ENCODE measurements at places on chromosomes 5 and 9. TPM values are rescaled to one million over a fixed set of nuclear protein-coding genes. Genes with fewer than 3 reads are reported as not detected.
A peak's percentile ranks its signal among the peaks of the same experiment; 100 is the strongest.

Gene PHYKPL
- 60.3 TPM for total RNA-seq

Gene FOXD4L4
- total RNA-seq: not detected

Gene SLC1A3
- total RNA-seq: 0.87 TPM

Gene FBXL7
- total RNA-seq: 1.6 TPM

Gene CDH9
- not detected for total RNA-seq

Gene SLC6A7
- total RNA-seq: not detected

Gene FCN1
- 0.32 TPM for total RNA-seq

Gene SLC45A2
- not detected for total RNA-seq

Gene ALG2
- total RNA-seq: 30.6 TPM

- no peak for DNase-seq
Observed at GRCh38 chr5:135375040-135375793, 23.8 kb downstream of the MACROH2A1 start.

GRCh38 chr5:163503106-163504078, 2.0 kb upstream of the MAT2B start:
- DNase-seq: no peak

- DNase-seq: peak; percentile 36
Observed at GRCh38 chr5:129852747-129853352, 51.4 kb upstream of the CHSY3 start.

GRCh38 chr5:2169430-2169808, 286.7 kb upstream of the IRX4 start:
- DNase-seq: no peak

DNA sequence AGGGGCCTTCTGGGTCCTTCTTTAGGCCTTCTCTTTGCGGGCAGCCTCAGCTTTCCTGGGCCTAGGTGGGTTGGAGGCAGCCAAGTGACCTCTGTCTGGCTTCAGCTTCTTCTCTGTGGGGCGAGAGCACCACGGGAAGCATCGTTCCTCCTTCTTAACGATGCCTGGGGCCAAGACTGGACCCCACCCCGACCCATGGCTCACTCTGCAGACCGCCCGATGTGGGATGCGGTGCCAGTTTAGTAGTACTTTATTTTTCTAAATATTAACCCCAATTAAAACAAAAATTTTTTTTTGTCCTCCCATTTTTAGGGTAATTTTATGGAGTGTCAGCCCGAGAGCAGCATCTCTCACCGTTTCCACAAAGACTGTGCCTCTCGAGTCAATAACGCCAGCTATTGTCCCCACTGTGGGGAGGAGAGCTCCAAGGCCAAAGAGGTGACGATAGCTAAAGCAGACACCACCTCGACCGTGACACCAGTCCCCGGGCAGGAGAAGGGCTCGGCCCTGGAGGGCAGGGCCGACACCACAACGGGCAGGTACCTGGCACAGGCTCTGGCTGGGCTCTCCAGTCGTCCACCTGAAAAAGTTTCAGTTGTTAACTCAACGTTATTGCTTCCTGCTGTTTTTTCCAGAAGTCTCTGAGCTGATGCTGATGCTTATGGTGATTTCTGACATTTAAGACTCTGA, 101.1 kb upstream of the CACNA1B start:
- DNase-seq: no peak

GRCh38 chr5:157541447-157542118, 34.0 kb downstream of the ADAM19 start:
- no peak for DNase-seq

DNA sequence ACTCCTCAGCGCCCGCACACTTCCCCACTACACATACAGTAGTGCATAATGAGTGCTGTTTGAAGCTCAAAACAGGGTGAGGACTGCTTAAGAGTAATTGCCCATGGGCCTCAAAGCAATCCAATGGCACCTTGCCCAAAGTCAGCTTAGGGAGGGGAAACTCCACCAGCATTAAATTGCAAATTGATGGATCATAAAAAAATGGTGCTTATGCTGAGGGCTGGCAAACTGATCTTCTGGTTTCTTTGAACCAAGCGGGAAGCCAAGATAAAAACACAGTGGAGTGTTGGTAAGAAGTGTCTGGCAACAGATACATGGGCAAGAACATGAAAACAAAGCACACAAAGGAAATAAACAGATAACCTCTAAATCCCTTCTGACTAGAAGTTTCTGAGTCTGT, 28.0 kb downstream of the TLE1 start:
- no peak for DNase-seq

- DNase-seq: no peak
Observed at GRCh38 chr9:37040508-37041127, 6.5 kb upstream of the PAX5 start.

DNA sequence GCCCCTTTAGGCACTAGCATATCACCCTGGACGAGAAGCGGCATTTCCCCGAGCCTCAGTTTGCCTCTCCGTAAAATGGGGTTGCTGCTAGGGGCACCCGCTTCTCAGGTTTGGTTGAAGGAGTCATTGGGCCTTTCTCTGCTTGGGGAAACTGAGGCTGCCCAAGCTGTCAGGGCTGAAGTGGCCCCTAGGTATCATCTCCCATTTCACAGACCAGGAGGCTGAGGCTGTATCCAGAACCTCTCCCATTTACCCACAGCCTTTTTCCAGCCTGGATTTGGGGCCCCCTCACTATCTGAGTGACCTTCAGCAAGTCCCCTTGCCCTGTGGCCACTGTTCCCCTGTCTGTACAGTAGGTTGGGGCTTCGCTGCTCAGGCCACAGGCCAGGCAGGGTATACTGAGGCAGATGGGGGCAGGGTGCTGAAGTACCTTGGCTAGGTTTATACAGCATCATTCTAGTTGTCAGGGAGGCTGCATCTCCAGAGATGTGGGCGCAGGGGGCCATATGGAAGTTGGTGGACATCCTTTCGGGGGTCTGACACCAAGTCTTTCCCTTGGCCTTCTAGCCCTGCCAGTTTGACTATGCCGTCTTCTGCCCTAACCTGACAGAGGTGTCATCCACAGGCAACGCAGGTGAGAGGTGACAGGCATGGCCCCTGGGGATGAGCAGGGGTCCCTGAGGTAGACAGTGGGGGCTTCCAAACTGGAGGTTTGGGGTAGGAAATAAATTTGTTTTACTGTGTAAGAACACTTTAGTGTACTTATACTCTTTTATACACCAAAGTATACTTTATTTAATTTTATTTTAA, 7.9 kb downstream of the FPGS start:
- no peak for DNase-seq

DNA sequence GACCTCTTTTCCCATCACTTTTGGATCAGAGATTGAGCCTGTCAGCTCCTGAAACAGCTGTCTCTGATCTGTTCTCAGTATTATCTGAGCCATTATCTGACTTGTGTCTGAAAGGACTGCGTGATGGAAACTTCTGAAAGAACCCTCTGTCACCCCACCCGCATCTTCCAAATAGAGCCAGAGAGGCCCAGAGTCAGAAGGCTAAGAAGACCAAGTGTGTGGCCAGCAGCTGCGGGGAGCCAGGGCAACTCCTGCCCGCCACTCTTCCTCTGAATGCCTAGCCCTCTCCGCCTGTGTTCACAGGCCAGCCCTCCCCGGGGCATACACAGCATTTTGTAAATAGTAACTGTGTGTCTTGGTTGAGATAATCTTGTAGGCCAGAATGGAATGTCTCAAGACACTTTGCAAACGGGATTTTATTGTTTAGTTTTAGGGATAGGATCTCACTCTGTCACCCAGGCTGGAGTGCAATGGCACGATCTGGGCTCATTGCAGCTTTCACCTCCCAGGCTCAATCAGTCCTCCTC, 92.7 kb downstream of the AOPEP start:
- DNase-seq: no peak

- DNase-seq: no peak
Observed at GRCh38 chr9:27683181-27683580, 109.9 kb upstream of the C9orf72 start.

- no peak for DNase-seq
Observed at GRCh38 chr5:78002690-78003089, 226.6 kb upstream of the TBCA start.

DNA sequence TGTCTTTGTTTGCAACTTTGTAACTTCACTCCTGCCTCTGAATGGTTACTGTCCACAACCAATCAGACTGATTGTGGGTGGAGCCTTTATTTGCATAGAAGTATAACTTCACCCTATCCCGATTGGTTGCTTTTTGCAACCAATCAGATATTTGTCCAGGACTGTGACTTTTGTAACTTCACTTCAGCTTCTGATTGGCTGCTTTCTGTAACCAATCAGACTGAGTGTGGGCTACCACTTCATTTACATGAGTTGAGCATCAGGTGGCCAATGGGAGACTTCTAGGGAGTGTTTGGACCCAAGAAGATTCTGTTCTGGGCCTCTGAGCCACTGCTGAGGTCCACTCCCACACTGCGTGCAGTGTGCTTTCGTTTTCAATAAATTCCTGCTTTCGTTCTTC, 1810.7 kb upstream of the CDH6 start:
- no peak for DNase-seq

DNA sequence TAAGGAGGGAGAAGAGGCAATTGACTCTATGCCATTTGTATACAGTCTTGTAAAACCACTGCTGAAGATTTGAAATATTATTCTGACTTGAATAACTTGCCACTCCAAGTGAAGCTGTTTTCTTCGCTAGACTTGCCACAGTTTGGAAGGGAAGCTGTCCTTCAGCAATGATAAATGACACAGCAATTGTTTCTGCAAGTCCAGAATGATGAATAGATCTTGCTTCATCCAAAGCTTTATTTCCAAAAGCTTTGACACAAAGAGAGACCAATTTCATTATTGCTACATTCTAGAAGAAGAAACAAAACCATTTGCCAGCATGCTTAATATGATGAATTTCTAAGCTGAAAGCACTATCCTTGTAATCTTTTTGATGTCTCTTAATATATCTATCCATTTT, 73.7 kb downstream of the ZNF366 start:
- DNase-seq: no peak

GRCh38 chr5:142808878-142809598, 38.9 kb downstream of the ARHGAP26 start:
- DNase-seq: no peak

DNA sequence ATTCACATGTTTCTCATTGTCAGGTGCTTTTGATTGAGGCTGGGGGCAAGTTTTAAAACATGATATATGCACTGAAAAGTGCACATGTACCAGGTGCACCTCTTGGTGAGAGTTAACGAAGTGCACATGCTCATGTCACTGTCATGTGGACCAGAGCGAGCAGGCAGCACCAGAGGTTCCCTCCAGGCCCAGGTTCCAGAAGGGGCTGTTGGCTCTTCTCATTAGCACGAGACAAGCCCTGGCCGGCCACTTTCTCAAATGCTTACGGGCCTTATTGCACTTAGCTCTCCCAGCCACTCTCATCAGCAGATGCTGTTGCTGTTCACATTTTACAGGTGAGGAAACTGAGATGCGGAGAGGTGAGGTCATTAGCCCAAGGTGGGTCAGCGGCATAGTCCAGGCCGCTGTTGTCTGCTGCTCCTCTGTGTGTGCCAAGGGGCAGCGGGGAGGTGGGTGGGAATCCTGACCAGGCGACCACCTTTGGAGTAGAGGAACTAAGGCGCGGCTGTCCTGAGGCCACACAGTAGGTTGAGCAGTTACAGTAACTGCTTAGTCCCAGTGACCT, 27.4 kb downstream of the TENT4A start:
- DNase-seq: no peak

DNA sequence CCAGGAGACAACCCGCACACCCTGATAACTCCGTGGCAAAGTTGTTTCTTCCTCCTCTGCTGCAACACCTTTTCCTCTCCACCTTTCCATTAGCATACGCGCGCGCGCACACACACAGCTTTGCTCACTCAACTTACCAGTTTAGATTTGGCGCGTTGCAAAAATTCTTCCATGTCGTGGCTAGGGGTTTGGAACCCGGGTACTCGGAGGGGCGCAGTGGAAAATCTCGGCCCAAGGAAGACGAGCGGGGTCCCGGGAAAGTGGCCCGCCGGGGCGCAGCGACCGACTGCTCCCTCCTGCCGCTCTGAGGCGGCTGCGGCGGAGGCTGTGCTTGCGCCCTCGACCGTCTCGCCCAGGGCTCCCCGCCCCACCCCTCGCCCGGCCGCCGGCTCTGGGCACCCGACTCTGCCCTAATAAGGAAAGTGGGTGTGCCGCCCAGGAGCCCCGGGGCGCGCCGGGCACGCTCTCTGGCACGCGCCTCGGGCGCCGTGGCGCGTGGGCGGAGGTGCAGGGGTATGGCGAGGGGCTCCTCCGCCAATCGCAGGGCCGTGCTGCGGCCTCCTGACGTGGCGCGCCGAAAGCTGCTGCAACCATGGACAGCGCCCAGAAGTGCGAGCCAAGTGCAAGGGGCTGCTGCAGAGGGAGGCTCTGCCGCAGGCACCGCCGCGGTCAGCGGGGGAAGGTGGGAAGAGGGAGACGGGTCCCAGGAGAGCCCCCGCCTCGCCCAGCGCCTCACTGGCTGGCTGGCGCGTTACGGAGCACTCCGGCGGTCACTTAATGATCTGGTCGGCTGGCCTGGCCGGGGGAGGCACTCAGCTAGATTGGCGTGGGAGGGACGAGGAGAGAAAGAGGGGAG, at the start of gene PRUNE2:
TSS of gene PRUNE2 (minus strand) at position 324 of the 856 bp plus-strand sequence. CDS start at position 173, 151 bp downstream.
- peak; percentile 71 for DNase-seq

DNA sequence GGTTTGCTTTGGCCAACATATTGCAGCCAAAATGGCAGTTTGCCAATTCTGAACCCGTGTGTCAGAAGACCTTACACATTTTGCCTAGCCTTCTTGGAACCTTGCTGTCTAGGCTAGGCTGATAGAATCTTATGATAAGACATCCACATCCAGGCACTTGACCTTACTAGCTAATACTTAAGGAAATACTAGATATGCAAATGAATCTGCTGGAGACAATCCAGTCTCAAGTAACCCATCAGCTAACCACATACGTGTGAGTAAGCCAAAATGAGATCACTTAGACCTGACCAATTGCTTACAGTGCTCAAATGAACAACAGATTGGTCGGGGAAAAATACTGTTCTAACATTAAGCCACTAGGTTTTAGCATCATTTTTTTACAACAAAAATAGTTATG, 1504.6 kb upstream of the CDH9 start:
- no peak for DNase-seq

GRCh38 chr9:125547368-125547767, 159.6 kb downstream of the MAPKAP1 start:
- no peak for DNase-seq
